PC-3 (cell line): ENCODE measurements at places on chromosomes 7 and 10.

- DNase-seq: peak; percentile 15
Measured at GRCh38 chr7:20834656-20835055, 48.0 kb upstream of the SP8 start.

DNA sequence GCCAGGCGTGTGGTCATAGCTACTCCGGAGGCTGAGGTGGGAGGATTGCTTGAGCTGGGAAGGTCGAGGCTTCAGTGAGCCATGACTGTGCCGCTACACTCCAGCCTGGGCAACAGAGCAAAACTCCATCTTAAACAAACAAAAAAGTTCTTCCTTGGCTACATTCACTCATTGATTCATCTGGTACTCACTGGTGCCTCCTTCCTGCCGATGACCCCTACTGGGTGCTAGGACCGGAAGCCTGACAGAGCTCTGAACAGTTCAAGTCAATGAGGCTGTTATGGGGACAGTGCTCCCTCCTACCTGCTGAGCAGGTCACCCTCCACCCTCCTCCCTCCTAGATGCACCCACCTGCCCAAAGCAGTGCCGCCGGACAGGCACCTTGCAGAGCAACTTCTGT, 4.9 kb downstream of the PCOLCE start:
- DNase-seq: peak; percentile 69

DNA sequence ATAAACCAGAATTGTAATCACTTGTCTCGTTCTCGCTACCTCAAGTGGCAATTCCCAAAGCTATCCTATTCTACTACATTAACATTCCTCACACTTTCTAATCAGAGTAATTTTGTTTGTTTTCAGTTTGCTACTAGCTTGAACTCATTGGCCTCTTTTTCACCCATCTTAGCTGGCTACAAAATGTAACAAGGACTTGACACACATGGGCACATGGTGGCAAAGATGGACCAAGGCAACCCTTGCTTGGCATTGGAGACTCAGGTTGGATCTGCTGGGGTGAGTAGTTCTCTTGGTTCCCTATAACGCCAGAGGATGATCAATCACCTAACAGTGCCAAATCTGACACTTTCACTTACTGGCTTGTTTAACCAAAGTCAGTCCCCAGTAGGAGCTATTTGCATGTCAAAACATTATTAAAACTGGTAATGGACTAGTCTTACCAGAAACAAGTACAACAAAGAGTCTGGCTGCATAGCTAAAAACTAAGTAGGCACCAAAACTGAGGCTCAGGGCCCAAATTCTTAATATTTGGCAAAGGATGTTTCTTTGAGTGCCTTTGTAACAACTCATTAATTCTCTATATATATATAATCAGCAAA, 1.9 kb downstream of the USP6NL start:
- DNase-seq: no peak

- DNase-seq: no peak
Measured at GRCh38 chr7:112882511-112882910, 92.3 kb upstream of the TMEM168 start.

DNA sequence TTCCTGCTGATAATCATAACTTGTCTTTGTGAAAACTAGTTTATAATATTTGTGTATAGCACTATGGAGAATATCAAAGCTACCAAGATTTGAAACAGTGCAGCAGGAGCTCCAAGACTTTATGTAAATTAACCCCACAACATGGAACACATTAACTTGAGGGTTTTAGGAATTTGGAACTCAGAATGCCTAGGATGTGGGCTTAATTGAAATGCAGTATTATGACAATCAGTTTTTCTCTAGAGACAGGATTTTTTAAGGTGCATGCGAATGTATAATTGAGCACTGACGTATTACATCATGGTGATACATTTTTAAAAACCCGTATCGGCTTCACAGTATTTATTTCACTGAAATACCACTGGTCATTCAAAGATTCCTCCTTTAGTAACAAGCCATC, 313.1 kb upstream of the DGKB start:
- DNase-seq: no peak

GRCh38 chr10:113480851-113481502, 71.9 kb upstream of the HABP2 start:
- DNase-seq: peak; percentile 69

DNA sequence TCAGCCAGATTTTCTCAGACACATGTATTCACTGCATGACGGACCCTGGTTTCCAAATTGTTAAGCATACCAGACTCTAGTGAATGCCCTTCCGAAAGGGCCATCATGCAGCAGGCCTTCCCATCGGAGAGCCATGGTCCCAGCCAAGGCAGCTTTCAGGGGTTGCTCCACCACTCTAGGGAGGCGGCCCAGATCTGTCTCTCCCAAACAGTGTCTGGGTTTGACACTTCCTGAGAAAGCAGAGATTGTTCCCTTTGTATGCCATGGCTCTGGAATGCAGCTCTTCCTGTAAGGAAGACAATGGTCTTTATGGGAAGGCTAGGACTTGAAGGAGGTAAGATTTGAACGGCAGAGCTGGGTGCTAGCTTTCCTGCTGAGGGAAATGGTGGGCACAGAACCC, 178.8 kb upstream of the BMPER start:
- no peak for DNase-seq

- peak; percentile 74 for DNase-seq
Measured at GRCh38 chr10:52632591-52632990, 140.0 kb downstream of the MBL2 start.

GRCh38 chr10:73456187-73456890, 23.0 kb upstream of the MSS51 start:
- no peak for DNase-seq

- DNase-seq: peak; percentile 81
Measured at GRCh38 chr10:4353964-4354363, 472.0 kb upstream of the AKR1E2 start.

DNA sequence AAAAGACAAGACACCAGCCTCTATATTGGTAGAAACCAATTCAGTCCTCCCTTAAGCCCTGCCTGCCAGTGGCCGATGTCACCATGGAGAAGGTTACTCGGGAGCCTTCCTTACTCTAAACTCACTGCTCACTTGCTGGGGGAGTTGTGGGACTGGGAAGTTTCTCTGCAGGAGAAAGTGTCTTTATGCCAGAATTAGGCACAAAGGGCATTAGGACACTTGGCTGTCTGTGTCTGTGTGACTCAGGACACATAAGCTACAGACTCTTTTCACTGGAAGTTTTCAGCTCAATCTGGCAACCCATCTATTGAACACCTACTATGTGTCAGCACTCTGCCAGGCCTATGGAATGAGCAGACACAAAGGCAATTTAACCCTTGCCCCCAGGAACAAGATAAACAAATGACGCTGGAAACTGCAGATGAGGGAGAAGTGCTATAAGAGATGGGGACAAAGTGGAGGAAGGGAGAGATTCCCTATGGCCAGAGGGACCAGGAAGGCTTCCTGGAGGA, 49.5 kb upstream of the CACUL1 start:
- DNase-seq: no peak

DNA sequence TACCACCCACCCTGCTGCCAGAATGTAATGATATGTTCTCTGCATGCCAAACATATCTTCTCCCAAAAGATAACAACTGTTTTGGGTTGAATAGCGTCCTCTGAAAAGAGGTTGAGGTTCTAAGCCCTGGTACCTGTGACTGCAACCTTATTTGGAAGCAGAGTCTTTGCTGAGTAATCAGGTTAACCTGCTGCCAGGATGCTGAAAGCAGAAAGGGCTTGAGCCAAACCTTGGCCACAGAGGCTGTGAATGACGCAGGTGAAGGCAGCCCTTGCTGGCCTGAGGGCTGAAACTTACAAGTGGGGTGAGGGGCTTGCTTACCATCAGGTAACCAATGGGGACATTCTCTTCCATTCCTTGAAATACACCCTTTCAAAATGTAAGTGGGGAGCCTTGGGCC, 151.8 kb upstream of the RHEB start:
- peak; percentile 78 for DNase-seq

DNA sequence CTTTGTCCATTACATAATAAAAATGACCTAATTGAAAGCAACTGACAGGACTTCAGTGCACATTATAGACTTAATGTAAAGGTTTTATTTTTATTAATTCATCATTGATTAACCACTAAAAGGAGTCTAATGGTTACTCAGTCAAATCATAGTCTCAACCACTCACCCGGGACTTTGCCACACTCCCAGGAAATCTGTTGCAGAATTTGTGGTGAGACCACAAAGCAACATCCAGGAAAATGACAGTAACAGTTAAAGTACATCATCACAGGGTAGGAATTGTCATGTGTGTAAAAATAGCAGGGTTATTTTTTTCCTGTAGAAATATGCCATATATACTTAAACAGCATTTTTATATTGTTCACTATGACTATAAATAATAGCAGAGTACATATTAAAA, 6.3 kb upstream of the HGF start:
- no peak for DNase-seq

GRCh38 chr10:43249151-43249961, 17.5 kb downstream of the RASGEF1A start:
- DNase-seq: no peak

DNA sequence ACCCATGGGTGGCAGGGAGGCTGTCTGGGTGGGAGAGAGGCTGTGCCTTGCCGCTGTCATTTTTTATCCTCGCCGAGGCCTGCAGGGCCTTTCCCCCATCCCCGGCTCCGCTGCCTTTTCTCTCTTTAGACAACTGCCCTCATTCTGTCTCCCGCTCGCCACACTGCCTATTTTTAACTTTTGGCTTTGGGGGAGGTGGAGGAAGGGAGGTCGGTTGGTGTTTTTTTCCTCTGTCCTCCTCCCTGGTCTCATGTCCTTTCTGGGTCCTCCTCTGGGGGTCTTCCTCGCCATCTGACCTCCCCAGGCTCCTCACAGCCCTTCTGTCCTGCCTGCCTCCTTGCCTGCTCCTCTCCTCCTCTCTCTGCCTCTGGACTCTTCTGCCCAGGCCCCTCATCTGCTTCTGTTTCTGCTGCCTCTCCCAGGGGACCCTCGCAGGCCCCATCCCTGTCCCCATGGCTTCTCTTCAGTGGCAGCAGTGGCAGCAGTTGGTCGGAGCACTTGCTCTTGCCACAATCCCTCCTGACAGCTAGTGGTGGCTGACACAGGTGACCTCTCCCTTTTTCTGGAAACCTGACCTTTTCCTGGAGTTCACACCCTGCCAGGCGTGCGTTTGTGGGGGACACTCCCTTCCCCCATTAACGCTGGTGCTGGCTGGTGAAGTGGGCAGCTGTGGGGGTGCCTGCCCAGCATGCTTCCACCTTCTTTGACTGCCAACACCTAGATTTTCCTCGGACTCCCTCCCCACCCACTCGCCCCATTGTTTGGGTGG, 19.5 kb upstream of the PCBD1 start:
- no peak for DNase-seq

DNA sequence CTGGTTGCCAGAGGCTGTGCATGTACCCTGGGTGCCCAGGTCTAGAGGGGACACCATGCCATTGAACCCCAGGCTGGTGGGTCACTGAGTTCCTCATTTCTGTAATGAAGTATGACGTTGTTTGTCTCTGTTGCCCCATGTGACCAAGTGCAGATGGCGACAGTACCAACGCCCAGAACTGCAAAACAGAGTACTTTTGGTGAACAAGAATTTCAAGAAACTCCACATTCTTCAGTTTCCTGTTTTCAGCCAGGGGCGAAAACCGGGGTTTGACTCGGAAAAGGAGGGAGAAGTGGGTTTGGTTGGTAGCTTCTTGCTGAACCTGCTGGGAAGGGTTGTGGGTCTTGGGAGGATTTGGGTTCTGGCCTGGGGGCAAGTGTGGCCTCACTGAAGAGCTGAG, 18.2 kb downstream of the CYP17A1 start:
- peak; percentile 34 for DNase-seq

- peak; percentile 86 for DNase-seq
Measured at GRCh38 chr7:151491859-151492258, 27.8 kb downstream of the RHEB start.

GRCh38 chr7:106545275-106545674, 115.7 kb downstream of the CCDC71L start:
- no peak for DNase-seq

- DNase-seq: no peak
Measured at GRCh38 chr10:49621561-49621960, 7.7 kb downstream of the CHAT start.

DNA sequence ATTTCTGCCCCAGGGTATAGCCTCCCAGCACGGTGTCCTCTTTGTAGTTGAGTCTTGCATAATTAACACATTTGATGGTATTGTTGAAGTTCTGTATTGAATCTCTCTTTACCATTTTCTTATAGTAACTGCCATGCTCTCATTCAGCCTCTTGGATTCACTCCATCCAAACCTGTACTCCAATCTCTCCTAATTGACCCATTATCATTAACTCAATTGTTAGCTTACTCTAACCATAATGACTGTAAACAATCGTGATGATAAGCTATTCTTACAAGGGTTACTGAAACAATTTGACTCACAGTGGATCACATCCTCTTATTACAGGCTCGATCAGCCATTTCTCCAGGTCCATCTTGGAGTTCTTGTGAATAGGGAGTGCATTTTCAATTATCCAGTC, 191.9 kb upstream of the AGK start:
- DNase-seq: no peak

GRCh38 chr7:119320316-119320715, 952.7 kb upstream of the KCND2 start:
- peak; percentile 41 for DNase-seq

GRCh38 chr7:12369756-12370155, 33.9 kb downstream of the VWDE start:
- DNase-seq: no peak

DNA sequence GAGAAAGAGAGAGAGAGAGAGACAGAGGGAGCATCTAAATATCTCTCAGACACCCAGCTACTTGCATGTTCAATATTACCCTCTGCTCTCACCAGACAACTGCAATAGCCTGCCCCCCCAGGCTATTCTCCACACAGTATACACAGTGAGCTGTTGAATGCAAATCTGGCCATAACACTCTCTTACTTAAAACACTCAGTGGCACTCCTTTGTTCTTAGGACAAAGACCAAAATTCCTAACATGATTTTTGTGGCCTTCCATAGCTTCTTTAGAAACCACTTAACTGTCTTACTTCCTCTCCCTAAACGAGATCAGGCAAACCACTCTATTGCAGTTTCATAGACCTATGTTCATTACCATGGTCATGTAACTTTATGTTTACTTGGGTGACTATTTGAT, 903.6 kb upstream of the AUTS2 start:
- DNase-seq: no peak

DNA sequence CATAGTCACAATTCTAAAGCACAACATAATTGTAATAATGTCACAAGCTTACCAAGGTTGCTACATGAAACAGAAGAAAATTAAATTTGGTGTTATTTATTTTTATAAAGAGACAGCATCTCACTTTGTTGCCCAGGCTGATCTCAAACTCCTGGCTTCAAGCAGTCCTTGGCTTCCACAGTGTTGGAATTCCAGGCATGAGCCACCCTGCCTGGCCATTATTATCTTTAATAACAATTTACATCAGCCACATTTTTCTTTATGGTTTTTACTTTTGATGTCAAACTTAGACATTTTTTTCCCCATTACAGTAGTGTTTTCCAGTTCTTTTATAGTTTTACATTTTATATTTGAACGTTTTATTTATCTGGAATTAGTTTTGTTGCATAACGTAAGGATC, 46.7 kb downstream of the BMPR1A start:
- no peak for DNase-seq
